ENCODE measurements at places on chromosomes 6 and 20.

DNA sequence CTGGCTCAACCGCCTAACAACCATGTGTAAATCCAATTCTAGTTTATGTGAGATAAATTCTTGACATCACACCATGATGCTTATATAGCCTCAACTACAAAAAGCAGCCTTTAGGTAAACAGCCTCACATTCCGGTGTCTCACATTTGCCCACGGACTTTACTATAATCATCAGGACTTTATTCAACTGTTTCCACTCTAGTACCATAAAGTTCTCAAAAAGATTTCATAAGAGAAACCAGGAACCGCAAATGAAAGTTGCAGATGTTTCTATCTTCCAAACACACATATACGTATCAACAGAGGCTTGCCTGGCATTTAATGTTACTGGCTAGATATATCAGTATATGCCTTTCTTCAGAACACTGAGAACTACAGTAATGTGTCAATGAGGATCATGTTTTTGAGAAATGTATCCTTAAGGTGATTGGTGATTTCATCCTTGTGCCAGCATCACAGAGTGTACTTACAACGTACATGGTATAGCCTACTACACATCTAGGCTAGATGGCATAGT, 80.0 kb downstream of the EPB41L2 start:
- DNase-seq = no peak

DNA sequence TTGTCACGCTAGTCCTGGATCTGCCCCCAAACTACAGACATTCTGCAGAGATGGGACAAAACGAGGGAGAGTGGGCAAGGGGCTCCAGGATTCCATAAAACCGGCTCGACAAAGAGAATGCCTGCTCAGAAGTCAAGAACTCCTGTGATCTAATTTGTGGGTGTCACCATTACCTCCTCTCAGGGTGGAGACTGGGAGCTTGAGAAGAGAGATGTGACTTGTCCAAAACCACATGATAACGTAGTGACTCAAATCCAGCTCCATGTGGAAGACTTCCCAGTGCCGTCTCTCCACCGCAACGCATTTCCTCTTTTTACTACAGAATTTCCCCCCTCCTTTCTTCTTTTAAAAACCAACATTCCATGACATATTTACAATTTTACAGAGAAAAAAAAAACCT, 44.3 kb downstream of the TRERF1 start:
- no peak for DNase-seq

DNA sequence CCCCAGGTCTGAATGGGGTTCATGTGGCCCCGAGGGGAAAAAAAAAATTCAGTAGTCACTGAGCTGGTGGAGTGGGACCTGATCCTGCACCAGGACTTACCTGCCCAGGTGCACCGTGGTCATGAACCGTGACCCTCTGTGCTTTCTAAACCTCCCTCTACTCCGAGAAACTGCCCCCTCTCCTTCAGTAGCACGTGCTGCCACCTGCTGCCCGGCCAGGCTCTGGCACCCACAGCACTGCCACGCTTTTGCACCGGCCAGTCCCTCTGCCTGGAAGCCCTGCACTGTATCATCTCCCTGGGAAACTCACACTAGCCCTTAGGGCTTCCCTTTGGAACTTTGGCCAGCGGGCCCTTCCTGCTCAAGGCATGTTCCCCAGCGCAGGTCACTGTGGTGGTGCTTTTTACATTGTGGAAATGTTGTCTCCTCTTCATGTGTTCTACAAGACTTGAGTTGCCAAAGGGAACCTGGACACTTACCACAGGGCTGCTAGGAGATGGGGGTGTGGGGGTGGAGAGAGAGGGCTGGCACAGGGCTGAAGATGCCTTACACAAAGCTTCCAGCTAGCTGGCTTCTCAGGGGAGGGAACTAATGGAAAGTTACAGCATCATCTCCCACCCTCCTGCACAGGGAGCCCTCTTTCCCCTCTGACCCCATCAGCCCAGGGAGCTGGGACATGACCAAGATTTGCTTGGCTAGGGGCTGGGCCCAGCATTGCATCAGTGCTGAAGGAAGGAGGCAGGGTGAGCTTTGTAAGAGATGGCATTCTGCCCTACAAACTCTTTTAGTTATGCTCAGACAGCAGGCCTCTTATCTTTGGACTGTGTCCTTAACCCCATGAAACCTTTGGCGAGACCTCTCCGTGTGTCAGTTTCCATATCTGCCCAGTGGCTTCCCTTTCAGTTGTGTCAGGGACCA, 2.5 kb upstream of the PTPRT start:
- DNase-seq = peak; percentile 68

DNA sequence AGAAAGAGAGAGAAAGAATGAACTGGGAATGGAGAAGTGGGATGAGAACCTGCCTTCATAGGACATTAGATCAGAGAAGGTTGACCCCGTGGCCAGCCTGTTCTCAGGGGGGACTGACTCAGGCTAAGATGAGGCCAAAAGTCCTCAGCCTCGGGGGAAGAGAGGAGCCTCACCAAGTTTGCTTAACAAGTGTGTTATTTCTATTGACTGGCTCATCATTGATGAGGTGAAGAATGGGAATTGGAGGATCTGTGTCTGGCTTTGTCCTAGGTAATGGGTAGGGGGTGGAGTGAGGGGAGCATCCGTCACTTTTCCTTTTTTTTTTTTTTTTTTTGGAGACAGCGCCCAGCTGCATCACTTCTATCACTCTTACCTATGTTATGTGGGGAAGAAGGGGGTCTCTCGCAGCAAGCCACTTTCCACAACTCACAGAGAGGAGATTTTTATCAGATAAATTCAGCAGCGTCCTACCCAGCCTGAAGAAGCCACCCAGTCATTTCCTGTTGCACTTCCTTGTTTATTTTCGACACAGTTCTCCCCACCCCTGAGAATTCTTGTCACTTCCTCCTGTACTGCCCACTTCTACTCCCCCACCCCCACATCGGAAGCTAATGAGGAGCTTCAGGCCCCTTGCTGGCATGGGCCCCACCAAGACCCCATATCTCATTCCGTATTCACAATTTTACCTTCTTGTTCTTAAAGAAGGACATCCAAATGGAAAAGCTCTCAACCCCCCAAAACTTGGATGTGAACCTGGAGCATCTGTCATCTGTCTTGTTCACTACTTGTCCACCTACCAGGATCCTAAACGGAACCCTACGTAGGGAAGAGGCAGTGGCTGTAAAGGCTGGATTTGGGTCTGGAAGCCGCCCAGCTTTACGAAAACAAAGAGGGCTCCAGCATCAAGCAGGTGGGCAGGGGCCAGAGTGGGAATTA, 2.8 kb upstream of the RNASET2 start:
- no peak for DNase-seq

DNA sequence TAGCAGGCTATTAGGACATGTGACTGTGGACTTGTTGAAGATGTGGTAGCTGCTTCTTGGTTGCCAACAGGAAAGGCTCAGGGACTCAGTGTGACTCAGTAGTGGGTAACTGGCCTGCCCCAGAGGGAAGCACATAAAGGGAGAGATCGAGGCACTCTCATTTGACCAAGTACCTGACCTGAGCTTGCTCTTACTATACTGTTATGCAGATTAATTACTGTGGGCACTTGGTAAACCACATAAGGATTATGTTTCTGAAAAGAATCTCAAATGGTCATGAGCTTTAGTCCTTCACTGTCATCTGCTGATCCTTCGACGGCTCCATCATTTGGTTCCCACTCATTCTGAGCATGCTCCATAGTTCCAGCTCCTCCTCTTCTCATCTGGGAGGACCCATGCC, 48.2 kb upstream of the RPL7L1 start:
- no peak for DNase-seq
